Peyer's patch (tissue), 4 donors: ENCODE measurements at places on chromosomes 3 and 15.
A peak's percentile ranks its signal among the peaks of the same experiment; 100 is the strongest.

DNA sequence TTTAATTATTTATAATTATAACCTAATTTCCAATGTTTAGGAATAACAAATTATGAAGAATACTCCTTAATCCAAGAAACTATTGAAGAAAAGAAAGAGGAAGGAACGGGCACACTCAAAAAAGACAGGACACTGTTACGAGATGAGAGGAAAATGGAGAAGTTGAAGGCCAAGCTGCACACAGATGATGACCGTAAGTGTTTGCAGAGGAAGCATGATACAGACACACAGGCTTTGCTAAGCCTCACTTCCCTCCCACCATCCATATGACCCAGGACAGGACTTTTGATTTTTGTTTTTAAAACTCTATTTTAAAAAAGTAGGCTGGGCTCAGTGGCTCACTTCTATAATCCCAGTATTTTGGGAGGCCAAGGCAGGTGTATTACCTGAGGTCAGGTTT lies 389.4 kb upstream of the TPM1 start:
- H3K4me3 ChIP-seq = no peak overlapping the region
- H3K4me1 ChIP-seq = no peaks in the 10 kb centered on the region
- H3K36me3 ChIP-seq = no peaks in the 10 kb centered on the region
- H3K27me3 ChIP-seq = no peaks in the 10 kb centered on the region
- no peak for DNase-seq
- H3K27ac ChIP-seq = no peak overlapping the region

- no peaks in the 10 kb centered on the region for H3K4me1 ChIP-seq
- no peaks in the 10 kb centered on the region for H3K27me3 ChIP-seq
- no peaks in the 10 kb centered on the region for H3K36me3 ChIP-seq
- no peak for DNase-seq
Measured at GRCh38 chr3:55968331-55968730, 481.2 kb upstream of the WNT5A start.

DNA sequence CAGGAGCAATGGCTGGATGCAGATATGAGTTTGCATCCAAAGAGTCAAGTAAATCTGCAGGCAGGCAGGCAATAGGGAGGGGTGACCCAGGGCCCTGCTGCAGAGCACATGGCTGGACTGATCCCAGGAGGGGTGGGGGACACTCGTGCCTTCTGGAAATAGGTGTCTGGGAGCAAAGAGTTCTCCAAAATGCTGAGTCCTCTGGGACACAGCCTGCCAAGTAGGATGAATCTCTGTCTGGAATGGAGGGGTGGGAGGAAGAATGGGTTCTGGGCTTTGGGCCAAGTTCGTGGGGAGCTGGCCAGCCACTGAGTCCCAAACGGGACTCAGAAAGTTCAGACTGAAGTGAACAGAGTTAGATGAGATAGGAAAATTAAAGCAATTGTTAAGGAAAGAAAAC lies 214.5 kb downstream of the MTHFS start:
- no peaks in the 10 kb centered on the region for H3K4me1 ChIP-seq
- no peak overlapping the region for H3K27ac ChIP-seq
- DNase-seq = no peak
- H3K36me3 ChIP-seq = no peaks in the 10 kb centered on the region

- H3K36me3 ChIP-seq = no peaks in the 10 kb centered on the region
- peak; percentile 72 for DNase-seq
- H3K4me1 ChIP-seq = no peaks in the 10 kb centered on the region
- H3K4me3 ChIP-seq = no peak overlapping the region
- H3K27me3 ChIP-seq = no peaks in the 10 kb centered on the region
Measured at GRCh38 chr15:59138243-59138642, 33.3 kb downstream of the CCNB2 start.

GRCh38 chr3:29389362-29389761 lies 108.5 kb downstream of the RBMS3 start:
- no peak overlapping the region for H3K4me3 ChIP-seq
- H3K27ac ChIP-seq = no peak overlapping the region
- no peaks in the 10 kb centered on the region for H3K27me3 ChIP-seq

DNA sequence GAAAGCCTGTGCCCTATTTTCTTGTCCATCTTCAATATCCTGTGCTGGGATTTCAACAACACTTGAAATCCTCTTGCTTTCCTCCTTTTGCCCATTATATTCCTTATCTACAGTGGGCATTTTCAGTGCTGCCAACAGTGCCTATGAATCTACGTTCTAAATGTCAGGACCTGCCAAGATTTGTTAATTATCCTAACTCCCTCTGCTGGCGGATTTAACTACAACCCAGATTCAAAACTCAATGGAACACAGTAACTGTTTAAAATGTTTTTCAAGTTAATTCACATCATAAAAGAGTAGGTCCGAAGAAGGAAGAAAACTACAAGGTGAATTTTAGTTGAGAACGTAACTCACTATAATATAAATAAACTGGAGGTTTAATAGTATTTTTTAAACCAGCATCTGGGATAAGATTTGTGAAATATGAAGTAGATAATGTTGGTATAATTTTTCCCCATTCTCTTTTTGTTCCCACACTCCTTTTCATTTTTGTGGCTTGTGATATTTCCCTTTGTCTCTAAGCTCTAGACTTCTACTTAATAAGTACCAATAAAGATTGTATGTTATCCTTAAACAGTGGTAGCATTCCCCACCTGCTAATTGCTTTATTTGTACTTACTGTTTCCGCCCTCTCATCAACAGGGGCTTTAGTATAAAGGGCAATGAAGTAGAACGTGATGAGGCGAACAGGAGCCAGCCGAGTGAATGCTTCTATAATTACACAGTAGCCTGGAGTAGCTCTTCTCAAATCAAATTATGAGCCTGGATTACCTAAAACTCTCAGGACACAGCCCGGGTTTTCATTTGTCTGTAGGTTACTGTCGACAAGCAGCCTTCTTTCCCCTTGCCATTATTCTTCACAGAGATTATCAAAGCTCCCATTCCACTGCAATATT lies 302.5 kb upstream of the ATP11B start:
- H3K4me3 ChIP-seq = no peak overlapping the region
- no peaks in the 10 kb centered on the region for H3K27me3 ChIP-seq
- no peak for DNase-seq
- no peaks in the 10 kb centered on the region for H3K36me3 ChIP-seq

DNA sequence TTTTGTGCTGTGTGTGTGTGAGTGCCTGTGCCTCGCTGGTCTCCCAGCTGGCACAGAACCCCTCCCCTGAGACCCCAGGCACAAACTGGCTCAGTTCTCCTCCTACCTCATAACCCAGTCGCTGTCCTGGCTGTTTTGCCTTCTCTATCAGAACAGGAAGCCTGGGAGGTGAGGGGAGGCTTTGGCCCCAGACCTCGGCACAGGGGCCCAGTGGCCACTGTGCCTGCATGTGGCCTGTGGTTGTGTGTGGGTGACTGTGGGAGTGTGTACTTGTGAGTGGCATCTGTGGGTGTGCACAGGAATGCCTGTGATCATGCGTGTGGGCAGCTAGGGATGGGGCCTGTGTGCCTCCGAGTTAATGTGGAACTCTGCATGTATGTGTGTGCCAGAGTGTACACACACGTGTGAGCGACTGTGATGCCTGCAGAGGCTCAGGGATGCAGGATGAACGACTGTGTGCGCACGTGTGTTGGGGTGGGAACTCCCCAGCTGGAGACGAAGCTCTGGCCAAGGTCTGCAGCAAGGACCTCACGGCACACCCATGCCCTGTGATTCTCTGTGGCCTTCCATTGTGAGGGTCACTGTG lies 32.3 kb downstream of the PSTPIP1 start:
- H3K27me3 ChIP-seq = no peaks in the 10 kb centered on the region
- DNase-seq = no peak
- H3K36me3 ChIP-seq = no peaks in the 10 kb centered on the region

DNA sequence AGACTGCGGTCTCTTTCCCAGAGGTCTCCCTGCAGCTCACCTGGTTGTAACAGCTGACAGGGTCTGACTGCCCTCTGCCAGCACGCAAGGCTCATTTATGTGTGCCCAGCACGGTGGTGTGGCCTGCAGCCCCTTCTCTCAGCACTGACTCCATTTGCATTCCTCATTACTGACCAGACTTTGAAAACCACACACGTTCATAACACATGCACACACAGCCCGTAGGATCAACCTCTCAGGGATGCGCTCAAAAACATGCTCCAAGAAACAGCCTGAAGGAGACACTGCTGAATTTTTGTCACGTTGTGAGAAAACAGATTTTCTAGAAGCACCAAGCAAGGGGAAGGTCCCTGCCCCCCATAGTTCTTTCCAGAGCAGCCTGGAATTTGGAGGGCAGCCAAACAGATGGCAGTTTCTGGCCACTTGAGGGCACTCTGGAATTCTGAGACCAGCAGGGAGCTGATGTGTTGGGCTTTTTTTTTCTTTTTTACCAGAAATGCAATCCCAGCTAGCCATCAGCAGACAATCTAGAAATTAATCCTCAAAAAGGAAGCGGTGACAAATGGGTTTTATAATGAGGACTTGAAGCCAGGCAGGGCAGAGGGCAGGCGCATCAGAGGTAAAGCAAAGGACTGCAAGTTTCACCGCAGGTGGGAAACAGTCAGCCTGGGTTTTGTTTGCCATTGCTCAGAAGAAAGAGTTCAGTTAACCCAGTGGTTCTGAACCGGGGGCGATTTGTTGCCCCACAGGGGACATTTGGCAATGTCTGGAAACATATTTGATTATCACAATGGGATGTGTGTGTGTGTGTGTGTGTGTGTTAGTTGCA lies 170.5 kb upstream of the PROK2 start:
- H3K27me3 ChIP-seq = no peaks in the 10 kb centered on the region
- H3K27ac ChIP-seq = no peak overlapping the region
- no peaks in the 10 kb centered on the region for H3K36me3 ChIP-seq
- DNase-seq = peak; percentile 62

GRCh38 chr15:89690276-89691218 lies at the start of the genes PEX11A and WDR93:
TSS of gene PEX11A (minus strand) at chr15:89690754. CDS start at chr15:89690632, 122 bp downstream.
TSS of gene WDR93 (plus strand) at chr15:89690811. CDS start at chr15:89701747, 10,936 bp downstream.
- H3K36me3 ChIP-seq = no peaks in the 10 kb centered on the region
- H3K4me3 ChIP-seq = peak within 1 kb of the TSS; percentile 64
- peaks cover 21% of the 10 kb centered on the region for H3K4me1 ChIP-seq
- peak; percentile 67 for DNase-seq
- H3K27ac ChIP-seq = peak within 1 kb of the TSS; percentile 38

DNA sequence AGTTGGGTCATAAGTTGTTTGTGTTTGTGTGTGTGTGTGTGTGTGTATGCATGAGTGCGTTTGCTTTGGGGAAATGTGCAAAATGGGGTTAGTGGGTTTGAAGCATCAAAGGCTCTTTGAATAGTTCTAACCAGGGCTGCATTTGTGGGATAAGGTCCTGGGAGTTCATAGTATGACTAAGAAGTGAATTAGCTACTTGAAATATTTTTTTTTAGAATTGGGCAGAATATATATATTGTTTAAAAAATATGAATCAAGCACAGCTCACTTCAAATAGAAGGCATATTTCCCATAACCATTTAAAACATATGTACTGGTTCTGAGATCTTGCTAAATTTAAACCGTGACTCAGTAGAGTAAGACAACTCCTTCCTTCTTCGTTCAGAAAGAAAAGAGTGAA lies 43.1 kb downstream of the IGF2BP2 start:
- H3K4me1 ChIP-seq = no peaks in the 10 kb centered on the region
- no peak overlapping the region for H3K4me3 ChIP-seq
- H3K27me3 ChIP-seq = no peaks in the 10 kb centered on the region
- no peak for DNase-seq

- H3K4me3 ChIP-seq = no peak overlapping the region
- no peaks in the 10 kb centered on the region for H3K4me1 ChIP-seq
- no peak overlapping the region for H3K27ac ChIP-seq
- no peak for DNase-seq
- no peaks in the 10 kb centered on the region for H3K27me3 ChIP-seq
- no peaks in the 10 kb centered on the region for H3K36me3 ChIP-seq
Measured at GRCh38 chr15:78634210-78635145, 6.5 kb downstream of the CHRNB4 start.

DNA sequence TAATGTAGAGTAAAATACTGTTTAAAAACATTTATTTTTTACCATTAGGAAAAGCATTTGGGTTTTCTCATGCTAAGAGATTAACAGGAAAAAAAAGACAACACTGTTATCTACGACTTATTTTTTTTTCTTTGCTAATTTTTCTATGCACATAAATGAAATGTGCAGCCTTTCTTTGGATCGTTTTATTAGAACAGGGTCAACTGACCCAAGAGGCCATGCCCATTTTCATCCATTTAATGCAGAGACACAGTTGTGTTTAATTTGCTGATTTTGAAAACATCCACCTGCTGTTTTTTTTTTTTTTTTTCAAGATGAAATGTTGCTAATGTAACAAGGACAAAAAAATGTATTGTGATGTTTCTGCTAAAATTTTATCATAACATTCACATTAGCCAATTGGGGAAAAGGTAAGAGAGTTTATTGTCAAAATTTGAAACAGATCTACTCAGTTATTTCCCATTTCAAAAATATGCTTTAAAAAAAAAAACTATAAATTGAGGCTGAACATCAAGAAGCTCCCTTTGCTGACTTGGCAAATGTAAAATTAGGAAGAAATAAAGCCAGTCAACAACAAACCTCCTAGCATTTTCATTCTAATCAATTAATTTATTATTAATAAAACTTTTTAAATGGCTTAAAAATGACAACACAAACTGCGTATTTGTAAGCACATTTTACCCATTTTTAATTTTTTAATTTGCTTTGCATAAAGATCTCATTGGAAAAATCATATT lies 485.2 kb downstream of the ROBO2 start:
- no peak for DNase-seq
- H3K4me3 ChIP-seq = no peak overlapping the region
- H3K27ac ChIP-seq = no peak overlapping the region
- no peaks in the 10 kb centered on the region for H3K27me3 ChIP-seq

DNA sequence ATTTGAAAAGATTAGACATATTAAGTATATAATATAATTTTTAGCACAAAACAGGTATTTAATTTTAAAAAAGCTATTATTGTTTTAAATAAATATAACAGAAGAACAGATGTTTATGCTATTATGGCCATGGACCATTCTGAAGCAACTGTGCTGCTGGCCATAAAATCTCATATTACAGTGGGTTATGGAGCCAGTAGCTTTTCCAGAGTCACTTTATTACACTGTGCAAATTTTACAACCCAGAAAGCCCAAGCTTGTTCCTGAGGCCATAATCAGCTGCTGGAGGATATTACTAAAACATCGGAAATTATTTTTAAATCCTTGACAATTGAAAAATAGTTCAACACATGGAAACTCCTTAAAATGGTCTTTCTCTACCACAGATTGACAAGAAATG lies 557.3 kb upstream of the KCNMB2 start:
- H3K4me1 ChIP-seq = no peaks in the 10 kb centered on the region
- no peaks in the 10 kb centered on the region for H3K27me3 ChIP-seq
- DNase-seq = no peak
- H3K27ac ChIP-seq = no peak overlapping the region
- no peaks in the 10 kb centered on the region for H3K36me3 ChIP-seq

DNA sequence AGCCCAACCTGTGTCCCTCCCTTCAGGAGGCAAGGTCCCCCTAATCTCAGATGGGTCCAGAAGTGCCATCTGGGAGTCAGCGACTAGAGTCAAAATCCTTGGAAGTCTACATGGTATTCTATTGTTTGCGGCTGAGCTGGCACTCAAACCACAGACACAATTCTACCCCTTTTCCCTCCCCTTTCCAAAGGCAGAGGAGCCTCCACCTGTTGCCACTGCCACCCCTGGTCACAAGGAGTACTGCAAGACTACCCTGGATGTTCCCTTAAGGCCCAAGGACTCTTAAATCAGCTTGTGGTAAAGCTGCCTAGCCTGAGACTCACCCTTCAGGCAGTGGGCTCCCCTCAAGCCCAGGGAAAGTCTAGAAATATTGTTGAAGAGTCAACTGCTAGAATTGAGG lies 4.3 kb upstream of the OR5H6 start:
- no peaks in the 10 kb centered on the region for H3K27me3 ChIP-seq
- no peak for DNase-seq
- no peak overlapping the region for H3K4me3 ChIP-seq
- no peaks in the 10 kb centered on the region for H3K4me1 ChIP-seq
